ENCODE measurements at places on chromosomes 13 and 19. TPM values are rescaled to one million over a fixed set of nuclear protein-coding genes. Genes with fewer than 3 reads are reported as not detected.
A peak's percentile ranks its signal among the peaks of the same experiment; 100 is the strongest.

The COL5A3 gene
- 1.1 TPM for total RNA-seq

GRCh38 chr13:43657485-43657884 lies 129.3 kb downstream of the ENOX1 start:
- no peaks in the 10 kb centered on the region for H3K36me3 ChIP-seq
- H3K27me3 ChIP-seq, result peaks cover 24% of the 10 kb centered on the region
- H3K4me3 ChIP-seq, result no peak overlapping the region
- H3K4me1 ChIP-seq, result no peaks in the 10 kb centered on the region
- no peak overlapping the region for H3K27ac ChIP-seq
- DNase-seq, result no peak

The MEIOSIN gene
- total RNA-seq, result 0.19 TPM

DNA sequence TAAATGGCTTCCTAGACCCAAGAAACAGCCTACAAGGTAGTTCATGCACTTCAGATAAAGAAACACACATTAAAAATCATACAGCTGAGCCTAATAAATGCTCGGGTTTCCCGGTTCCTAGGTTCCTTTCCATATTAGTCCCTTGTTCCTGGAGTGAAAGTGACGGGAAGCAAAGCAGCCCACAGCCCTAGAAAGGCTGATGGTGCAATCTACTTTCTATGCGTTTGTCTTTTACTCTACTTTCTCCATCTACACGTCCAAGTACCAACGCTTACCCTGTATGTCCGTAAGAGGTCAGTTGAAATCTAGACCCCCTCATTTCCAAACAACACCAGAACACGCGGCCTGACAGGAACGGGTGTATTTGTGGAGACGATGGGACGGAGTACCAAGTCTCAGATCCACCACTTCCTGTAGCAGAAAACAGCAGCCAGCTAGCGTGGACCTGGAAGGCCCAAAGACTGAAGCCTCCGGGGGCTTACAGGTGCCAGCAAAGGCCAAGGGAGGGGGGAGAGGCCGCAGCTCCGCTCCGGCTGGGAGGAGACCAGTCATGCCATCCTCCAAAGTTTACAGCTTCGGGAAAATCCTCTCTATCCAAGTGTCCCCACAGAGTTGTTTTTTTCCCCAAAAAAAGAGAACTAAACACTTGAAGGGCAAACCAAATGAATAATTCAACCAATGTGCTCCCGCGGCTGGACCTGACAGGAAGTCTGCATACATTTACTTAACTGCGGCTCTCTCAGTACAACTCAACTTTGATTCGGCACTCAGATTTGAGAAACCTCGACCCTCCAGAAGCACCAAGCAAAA lies 34.1 kb downstream of the STK24 start:
- DNase-seq, result no peak
- no peaks in the 10 kb centered on the region for H3K27me3 ChIP-seq
- H3K4me1 ChIP-seq, result peaks cover 100% of the 10 kb centered on the region
- H3K4me3 ChIP-seq, result peak overlapping the region; percentile 82
- H3K36me3 ChIP-seq, result no peaks in the 10 kb centered on the region

GRCh38 chr13:33639626-33640080 lies 178.3 kb upstream of the RFC3 start:
- DNase-seq, result peak; percentile 72
- H3K4me1 ChIP-seq, result peaks cover 50% of the 10 kb centered on the region
- H3K27me3 ChIP-seq, result no peaks in the 10 kb centered on the region
- peak overlapping the region; percentile 2 for H3K27ac ChIP-seq
- H3K36me3 ChIP-seq, result peaks cover 2% of the 10 kb centered on the region

The PLIN5 gene
- total RNA-seq, result 0.24 TPM

The ERICH4 gene
- total RNA-seq, result not detected

DNA sequence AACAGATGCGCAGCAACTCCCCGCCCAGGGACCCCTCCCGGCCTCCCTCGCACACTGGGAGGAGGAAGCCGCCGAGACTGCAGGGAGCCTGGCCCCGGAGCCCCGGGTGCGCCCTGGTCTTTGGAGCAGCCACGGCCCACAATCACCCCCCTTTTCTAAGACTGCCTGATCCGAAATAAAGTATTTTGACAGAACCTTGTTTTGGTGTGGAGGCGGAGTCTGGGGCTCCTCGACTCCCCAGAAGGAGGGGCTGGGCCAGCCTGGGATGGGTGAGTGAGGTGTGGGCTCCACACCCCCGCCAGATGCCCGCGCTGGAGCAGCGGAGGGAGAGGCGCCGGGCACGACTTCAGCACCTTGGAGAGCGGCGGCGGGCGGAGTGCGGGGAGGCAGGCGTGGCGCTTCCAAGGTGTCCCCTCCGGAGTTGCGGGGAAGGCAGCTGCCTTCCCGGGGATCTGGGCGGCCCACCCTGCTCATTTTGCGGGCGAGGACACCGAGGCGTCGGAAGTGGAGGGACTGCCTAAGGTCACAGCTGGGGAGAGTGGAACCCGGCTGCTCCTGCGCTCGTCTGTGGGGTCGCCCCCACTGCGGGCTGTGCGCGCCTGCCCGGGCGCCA lies 9.4 kb downstream of the SIRT6 start:
- no peaks in the 10 kb centered on the region for H3K36me3 ChIP-seq
- H3K27me3 ChIP-seq, result peaks cover 18% of the 10 kb centered on the region
- no peak overlapping the region for H3K27ac ChIP-seq
- peak; percentile 75 for DNase-seq
- peaks cover 9% of the 10 kb centered on the region for H3K4me1 ChIP-seq
- no peak overlapping the region for H3K4me3 ChIP-seq

DNA sequence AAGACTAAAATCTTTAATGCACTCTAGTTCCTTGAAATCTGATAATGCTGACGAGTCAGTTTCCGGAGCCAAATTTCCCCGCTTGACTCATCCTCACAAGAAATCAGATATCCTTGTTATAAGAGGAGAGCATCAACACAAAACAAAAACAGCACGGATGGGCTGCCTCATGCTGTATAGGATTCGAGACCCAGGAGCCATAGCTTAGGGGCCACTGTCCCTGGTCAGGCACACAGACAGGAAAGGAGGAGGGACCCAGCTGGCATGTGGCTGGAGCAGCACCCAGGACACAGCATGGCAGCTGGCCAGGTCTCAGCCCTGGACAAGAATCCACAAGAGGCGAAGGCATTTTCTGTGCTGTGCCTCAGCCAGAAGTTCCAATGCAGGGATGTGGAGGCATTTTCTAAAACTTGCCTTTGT lies 110.2 kb upstream of the SPATA13 start:
- H3K36me3 ChIP-seq, result peaks cover 3% of the 10 kb centered on the region
- peaks cover 19% of the 10 kb centered on the region for H3K27me3 ChIP-seq
- H3K4me3 ChIP-seq, result no peak overlapping the region
- no peak overlapping the region for H3K27ac ChIP-seq
- no peak for DNase-seq

- peaks cover 9% of the 10 kb centered on the region for H3K27me3 ChIP-seq
- H3K4me1 ChIP-seq, result no peaks in the 10 kb centered on the region
- no peak for DNase-seq
- no peak overlapping the region for H3K27ac ChIP-seq
- no peaks in the 10 kb centered on the region for H3K36me3 ChIP-seq
Measured at GRCh38 chr19:8113017-8113416, 36.4 kb downstream of the FBN3 start.

DNA sequence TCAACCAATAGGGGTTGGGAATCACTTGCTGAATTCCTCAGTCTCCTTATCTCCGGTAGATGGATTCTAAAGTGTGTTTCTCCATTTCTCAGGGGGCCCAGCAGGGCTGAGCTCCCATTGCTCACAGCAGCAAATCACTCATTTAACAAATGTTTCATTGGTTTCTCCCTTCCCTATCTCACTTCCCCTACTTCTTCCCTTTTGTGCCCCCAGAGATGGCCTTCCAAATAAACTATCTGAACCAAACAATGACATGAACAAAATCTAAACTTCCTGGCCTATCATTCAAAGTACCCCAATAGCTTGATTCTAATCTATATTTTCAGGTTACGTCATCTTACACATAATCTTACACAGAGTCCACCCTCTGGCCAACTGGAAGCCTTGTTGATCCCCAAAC lies 60.4 kb downstream of the DLEU7 start:
- H3K4me1 ChIP-seq, result no peaks in the 10 kb centered on the region
- no peak overlapping the region for H3K27ac ChIP-seq
- no peak overlapping the region for H3K4me3 ChIP-seq
- no peaks in the 10 kb centered on the region for H3K36me3 ChIP-seq

GRCh38 chr13:62482351-62482750 lies 1066.7 kb upstream of the PCDH20 start:
- DNase-seq, result no peak
- H3K27me3 ChIP-seq, result no peaks in the 10 kb centered on the region
- no peaks in the 10 kb centered on the region for H3K4me1 ChIP-seq
- H3K4me3 ChIP-seq, result no peak overlapping the region

The VSTM2B gene
- total RNA-seq, result not detected

DNA sequence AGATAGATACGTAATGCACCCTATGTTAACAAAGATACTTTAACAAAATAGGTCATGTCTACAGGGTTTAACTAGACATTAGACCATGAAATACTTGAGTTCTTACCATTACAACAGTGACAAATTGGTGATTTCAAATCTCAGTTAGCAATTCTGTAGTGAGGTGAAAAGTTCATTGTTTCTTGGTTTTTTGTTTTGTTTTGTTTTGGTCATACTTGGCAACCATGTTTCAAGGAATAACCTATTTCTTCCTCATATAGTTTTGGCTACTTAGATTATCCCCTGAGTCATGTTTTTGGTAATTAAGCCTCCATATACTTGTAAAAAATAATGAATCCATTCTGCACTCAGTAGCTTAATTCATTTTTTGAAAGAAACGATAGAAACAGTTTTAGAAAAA lies 1200.4 kb downstream of the DIAPH3 start:
- DNase-seq, result no peak
- no peak overlapping the region for H3K27ac ChIP-seq
- H3K4me1 ChIP-seq, result no peaks in the 10 kb centered on the region
- no peaks in the 10 kb centered on the region for H3K27me3 ChIP-seq

- H3K36me3 ChIP-seq, result no peaks in the 10 kb centered on the region
- H3K27ac ChIP-seq, result no peak overlapping the region
- no peak for DNase-seq
- peaks cover 61% of the 10 kb centered on the region for H3K4me1 ChIP-seq
- peak overlapping the region; percentile 68 for H3K4me3 ChIP-seq
Measured at GRCh38 chr19:49427855-49428546, 2.8 kb downstream of the GFY start.

- H3K36me3 ChIP-seq, result peaks cover 3% of the 10 kb centered on the region
- DNase-seq, result no peak
Measured at GRCh38 chr19:35380450-35381124, 9.7 kb downstream of the GPR42 start.

DNA sequence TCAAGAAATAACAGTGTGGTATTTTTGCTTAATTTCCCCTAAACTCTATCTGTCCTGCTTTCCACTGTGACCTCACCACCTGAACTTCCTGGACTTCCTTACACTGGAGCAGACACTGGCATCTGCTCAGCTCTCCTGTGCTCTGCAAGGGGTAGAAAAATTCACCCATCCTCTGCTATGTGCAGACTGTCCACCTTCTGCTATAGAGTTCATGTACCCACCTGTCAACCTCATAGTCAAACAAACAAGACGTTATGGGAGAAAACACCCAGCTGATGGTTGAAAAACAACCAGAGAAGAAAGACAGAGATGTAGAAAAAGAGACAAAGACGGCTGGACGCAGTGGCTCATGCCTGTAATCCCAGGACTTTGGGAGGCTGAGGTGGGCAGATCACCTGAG lies 12.2 kb downstream of the LAIR1 start:
- H3K36me3 ChIP-seq, result no peaks in the 10 kb centered on the region
- H3K4me1 ChIP-seq, result no peaks in the 10 kb centered on the region
- no peak for DNase-seq
- H3K27ac ChIP-seq, result no peak overlapping the region
- H3K27me3 ChIP-seq, result peaks cover 16% of the 10 kb centered on the region

The BRME1 gene
- 15.7 TPM for total RNA-seq

- DNase-seq, result no peak
- H3K27me3 ChIP-seq, result peaks cover 6% of the 10 kb centered on the region
- peak within 1 kb of the TSS; percentile 88 for H3K4me3 ChIP-seq
- H3K4me1 ChIP-seq, result peaks cover 41% of the 10 kb centered on the region
- peak within 1 kb of the TSS; percentile 84 for H3K27ac ChIP-seq
- H3K36me3 ChIP-seq, result no peaks in the 10 kb centered on the region
Measured at GRCh38 chr19:35756377-35757230, at the start of gene HSPB6. TSS of gene HSPB6 (minus strand) at chr19:35757029. CDS start at chr19:35757008, 21 bp downstream.

GRCh38 chr19:38484747-38485146 lies 51.3 kb downstream of the RYR1 start:
- H3K4me1 ChIP-seq, result no peaks in the 10 kb centered on the region
- no peak overlapping the region for H3K4me3 ChIP-seq
- no peak overlapping the region for H3K27ac ChIP-seq
- no peaks in the 10 kb centered on the region for H3K36me3 ChIP-seq
- peaks cover 14% of the 10 kb centered on the region for H3K27me3 ChIP-seq

- H3K4me1 ChIP-seq, result peaks cover 5% of the 10 kb centered on the region
- H3K36me3 ChIP-seq, result peaks cover 19% of the 10 kb centered on the region
- no peak overlapping the region for H3K4me3 ChIP-seq
- no peak for DNase-seq
Measured at GRCh38 chr19:42096255-42096837, 20.4 kb downstream of the ZNF574 start.

The TUBA3C gene
- total RNA-seq, result not detected

DNA sequence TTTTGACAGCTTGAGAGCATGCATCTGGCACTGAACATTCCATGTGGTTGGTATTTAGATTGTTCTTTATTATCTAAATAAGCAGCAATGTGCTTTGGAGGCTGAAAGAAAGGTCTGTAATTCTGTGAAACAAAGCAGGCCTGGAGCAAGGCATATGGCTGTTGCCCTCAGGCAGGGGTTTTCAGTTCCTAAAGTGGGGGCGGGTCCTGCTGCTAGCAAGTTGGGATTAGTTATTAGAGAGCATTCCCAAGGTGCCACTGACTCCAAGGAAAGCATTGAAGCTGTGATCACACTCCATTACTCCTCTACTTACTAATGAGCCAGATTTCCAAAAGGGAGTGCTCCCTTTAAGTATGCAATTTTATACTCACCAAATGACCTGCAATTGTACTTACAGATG lies 432.2 kb downstream of the OLFM4 start:
- no peak for DNase-seq
- no peak overlapping the region for H3K27ac ChIP-seq
- H3K36me3 ChIP-seq, result no peaks in the 10 kb centered on the region
- no peaks in the 10 kb centered on the region for H3K4me1 ChIP-seq
- H3K27me3 ChIP-seq, result no peaks in the 10 kb centered on the region

DNA sequence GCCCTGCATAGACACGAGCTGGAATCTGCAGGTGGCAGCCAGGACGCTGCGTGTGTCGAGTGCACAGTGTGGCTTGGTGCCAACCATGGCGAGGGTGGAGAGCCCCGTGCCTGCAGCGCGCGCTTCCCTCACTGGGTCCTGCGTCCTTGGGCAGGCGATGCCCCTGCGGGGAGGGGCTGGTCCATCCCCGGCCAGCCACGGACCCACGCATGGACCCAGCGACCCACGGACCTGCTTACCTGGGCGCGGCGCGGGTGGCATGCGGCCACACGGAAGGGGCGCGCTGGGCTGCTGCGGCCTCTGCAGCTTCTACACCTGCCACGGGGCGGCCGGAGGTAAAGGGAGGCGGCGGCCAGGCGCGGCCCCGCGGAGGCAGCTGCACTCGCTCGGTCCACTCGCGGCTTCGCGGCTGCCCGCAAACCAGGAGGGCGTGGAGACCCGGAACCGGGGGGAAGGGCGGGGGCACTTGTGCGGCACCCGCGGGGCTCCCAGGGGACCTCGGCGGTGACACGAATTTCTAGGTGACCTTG lies 569 bp upstream of the MCF2L start:
- DNase-seq, result peak; percentile 54
- H3K4me3 ChIP-seq, result peak overlapping the region; percentile 67
- no peak overlapping the region for H3K27ac ChIP-seq
- H3K4me1 ChIP-seq, result peaks cover 36% of the 10 kb centered on the region
- H3K36me3 ChIP-seq, result peaks cover 3% of the 10 kb centered on the region
- H3K27me3 ChIP-seq, result no peaks in the 10 kb centered on the region

- H3K4me1 ChIP-seq, result no peaks in the 10 kb centered on the region
- H3K27ac ChIP-seq, result no peak overlapping the region
- DNase-seq, result no peak
Measured at GRCh38 chr13:102900193-102900608, 54.4 kb downstream of the ERCC5 start.

All from activated T-cell treated with anti-CD3 and anti-CD28 coated beads, Interleukin-2, amount 50 U/mL, for 72 hours (primary cell).